ENCODE measurements at places on chromosomes 7 and 10.

GRCh38 chr7:155371884-155372781 lies 74.5 kb downstream of the INSIG1 start:
- no peak for DNase-seq

GRCh38 chr7:29480451-29480850 lies 83.2 kb upstream of the PRR15 start:
- DNase-seq, result no peak

DNA sequence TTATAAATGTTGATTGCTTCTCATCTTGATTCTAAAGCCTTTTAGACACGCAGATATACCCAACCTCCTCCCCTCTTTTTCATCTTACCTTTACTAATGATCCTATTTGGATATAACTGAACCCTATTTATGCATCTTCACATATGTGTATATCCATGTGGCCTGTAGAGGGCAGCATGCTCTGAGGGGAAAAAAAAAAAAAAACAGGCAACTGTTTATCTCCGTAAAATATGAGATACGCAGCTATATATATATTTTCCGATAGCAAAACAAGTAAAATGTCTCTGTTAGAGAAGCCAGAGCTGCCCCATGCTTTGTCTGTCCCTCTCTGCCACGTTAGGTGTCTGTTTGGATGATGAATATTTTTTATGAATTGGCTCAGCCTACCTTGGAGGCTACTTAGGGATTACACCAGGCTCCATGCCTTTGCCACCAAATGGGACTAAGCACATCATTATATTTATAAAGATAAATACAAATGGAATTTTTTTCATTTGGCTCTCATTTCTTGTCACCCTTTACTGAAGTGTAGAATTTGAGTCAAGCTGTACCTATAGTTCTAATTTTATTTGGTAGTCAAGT lies 174.8 kb upstream of the FZD1 start:
- peak; percentile 42 for DNase-seq

DNA sequence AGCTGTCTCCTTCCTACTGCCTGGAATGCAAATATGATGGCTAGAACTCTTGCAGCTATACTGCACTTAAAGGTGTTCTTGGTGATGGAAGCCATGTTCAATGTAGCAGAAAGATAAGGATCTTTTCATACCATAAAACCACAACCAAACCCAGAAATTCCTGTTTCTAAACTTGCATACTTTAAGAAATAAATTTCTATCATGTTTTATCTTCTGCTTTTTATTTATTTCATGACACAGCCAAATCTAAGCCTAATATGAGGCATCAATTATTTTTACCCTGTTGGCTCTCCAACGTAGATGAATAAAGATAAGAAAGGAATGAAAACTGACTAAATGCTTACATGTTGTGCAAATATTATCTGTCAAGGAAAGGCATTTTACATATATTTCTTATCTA lies 224.1 kb downstream of the DOCK4 start:
- peak; percentile 11 for DNase-seq

DNA sequence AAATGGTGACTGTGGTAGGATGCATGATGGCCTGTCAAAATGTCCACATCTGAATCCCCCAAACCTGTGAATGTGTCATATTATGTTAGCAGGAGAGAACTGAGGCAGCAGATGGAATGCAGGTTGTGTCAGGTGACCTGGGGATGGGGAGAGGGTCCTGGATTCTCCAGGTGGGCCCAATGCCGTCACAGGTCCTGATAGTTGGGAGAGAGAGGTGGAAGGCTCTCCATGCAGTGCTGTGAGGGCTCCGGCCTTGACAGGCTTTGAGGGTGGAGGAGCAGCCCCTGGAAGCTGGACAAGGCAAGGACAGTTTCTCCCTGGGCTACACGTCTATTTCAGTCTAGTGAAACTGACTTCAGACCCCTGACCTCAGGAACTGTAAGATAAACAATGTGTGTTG lies 330.9 kb upstream of the ZNF32 start:
- DNase-seq, result no peak

All from renal cortical epithelial cell (primary cell).